ENCODE measurements at places on chromosomes 4 and X.

GRCh38 chr4:150886597-150886996, 128.5 kb downstream of the LRBA start:
- no peak for DNase-seq

GRCh38 chr4:142292231-142292630, 553.9 kb downstream of the INPP4B start:
- no peak for DNase-seq

DNA sequence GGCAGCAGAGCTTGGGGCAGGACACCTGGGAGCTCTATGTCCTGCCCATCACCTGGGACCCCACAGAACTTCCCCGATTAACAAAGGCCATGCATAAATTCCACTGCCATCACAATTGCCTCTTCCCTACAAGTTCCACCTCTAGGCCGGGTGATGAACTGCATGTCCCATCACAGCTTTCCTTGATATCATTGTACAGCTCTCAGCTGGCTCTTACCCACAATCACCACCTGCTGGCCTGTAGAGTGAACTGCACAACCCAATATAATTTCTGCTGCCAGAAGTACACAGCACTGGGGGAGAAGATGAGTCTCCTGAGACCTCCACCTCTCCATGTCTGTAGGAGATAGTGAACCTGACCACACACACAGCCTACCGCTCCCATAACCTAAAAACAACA, 285.0 kb upstream of the AADAT start:
- DNase-seq = no peak

DNA sequence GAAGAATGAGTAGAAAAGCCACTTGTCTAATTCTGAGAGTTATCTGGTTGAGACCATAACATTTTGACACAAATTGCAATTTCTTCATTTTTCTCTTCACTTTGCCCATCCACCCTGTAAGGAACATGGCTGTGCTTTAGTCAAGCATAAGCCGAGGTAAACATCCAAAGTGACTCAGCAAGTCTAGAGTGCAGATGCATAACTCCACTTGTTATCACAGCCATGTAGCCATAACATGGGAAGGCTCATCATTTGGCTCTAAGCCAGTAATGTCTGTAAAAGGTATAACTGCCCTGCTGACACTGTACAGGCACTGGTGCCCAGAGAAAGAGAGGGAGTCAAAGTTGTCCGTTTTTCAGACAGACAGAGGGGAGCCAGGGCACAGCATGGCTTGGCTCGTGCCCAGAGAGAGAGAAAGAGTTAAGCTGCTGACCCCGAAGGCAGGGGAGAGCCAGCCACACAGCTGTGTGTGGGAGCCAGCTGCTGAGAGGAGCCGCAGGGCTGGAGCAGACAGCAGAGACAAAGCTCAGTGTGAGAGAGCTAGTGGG, 76.9 kb upstream of the EXOC1L start:
- no peak for DNase-seq

GRCh38 chr4:99144070-99144469, at the start of gene ADH4:
TSS of gene ADH4 (minus strand) at chr4:99144297. CDS start at chr4:99144222, 75 bp downstream.
- DNase-seq = no peak
